Gastrocnemius medialis (tissue), 4 donors: ENCODE measurements at places on chromosomes 7 and 10.

DNA sequence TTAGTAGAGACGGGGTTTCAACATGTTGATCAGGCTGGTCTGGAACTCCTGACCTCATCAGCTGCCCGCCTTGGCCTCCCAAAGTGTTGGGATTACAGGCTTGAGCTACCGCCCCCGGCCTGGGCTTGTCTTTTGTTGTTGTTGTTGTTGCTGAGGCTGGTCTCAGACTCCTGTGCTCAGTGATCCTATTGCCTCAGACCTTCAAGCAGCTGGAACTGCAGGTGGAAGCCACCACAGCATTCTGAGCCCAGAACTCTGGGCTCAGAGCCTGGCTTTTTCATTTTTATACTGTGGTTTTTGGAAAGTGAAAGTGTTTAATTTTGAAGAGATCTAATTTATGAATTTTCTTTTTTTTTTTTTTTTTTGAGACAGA lies 16.2 kb upstream of the DNAJB6 start:
- H3K4me3 ChIP-seq = no peak overlapping the region
- peak; percentile 54 for DNase-seq
- H3K27ac ChIP-seq = no peak overlapping the region
- H3K4me1 ChIP-seq = no peaks in the 10 kb centered on the region
- H3K36me3 ChIP-seq = no peaks in the 10 kb centered on the region

- no peak overlapping the region for H3K4me3 ChIP-seq
- peaks cover 26% of the 10 kb centered on the region for H3K4me1 ChIP-seq
- H3K27me3 ChIP-seq = no peaks in the 10 kb centered on the region
Observed at GRCh38 chr7:73685311-73685710, 1.9 kb downstream of the BUD23 start.

GRCh38 chr7:30241767-30242166 lies 42.6 kb upstream of the ZNRF2 start:
- H3K27ac ChIP-seq = no peak overlapping the region
- H3K36me3 ChIP-seq = no peaks in the 10 kb centered on the region
- DNase-seq = no peak
- H3K4me3 ChIP-seq = no peak overlapping the region

GRCh38 chr10:72563327-72563932 lies 62.4 kb downstream of the MICU1 start:
- H3K36me3 ChIP-seq = no peaks in the 10 kb centered on the region
- no peak overlapping the region for H3K27ac ChIP-seq
- H3K4me1 ChIP-seq = peaks cover 5% of the 10 kb centered on the region
- no peak for DNase-seq
